Right lung (tissue), 10 donors: ENCODE measurements at places on chromosomes 5 and 9.
A peak's percentile ranks its signal among the peaks of the same experiment; 100 is the strongest.

- no peak for DNase-seq
These were observed 166.4 kb downstream of the GADD45G start for GRCh38 chr9:89771205-89771604.

- no peak for DNase-seq
These were observed 2.3 kb upstream of the INIP start for GRCh38 chr9:112720113-112720780.

DNA sequence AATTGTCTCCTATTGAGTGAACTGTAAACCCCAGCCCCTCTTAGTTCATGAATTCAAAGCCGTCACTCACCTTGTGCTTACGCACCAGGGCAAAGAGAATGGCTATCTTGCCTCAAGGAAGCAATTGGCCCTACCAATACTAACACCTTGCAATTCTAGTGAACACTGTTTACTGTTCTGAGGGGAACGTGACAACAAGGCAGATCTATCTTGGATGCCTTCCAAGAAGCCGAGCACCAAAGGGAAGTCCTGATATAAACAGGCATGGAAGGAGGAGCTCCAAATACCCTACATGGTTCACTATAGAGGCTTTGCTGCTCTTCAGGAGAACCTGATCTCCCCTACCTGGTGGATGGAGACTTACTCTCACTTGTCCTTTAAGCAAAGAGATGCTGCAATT is 1.7 kb upstream of the PLPPR1 start:
- DNase-seq: no peak

GRCh38 chr9:68741704-68742332 is 36.8 kb downstream of the PIP5K1B start:
- no peak for DNase-seq

- DNase-seq: no peak
These were observed 69.0 kb upstream of the SLC12A2 start for GRCh38 chr5:128014578-128014977.

GRCh38 chr5:848671-849111 is 2.1 kb downstream of the ZDHHC11 start:
- no peak for DNase-seq

GRCh38 chr5:60997721-60998120 is 52.7 kb downstream of the NDUFAF2 start:
- DNase-seq: no peak

GRCh38 chr9:33517373-33517772 is 6.7 kb upstream of the ANKRD18B start:
- DNase-seq: no peak

- DNase-seq: no peak
These were observed 181.4 kb downstream of the GDNF start for GRCh38 chr5:37658440-37658839.

DNA sequence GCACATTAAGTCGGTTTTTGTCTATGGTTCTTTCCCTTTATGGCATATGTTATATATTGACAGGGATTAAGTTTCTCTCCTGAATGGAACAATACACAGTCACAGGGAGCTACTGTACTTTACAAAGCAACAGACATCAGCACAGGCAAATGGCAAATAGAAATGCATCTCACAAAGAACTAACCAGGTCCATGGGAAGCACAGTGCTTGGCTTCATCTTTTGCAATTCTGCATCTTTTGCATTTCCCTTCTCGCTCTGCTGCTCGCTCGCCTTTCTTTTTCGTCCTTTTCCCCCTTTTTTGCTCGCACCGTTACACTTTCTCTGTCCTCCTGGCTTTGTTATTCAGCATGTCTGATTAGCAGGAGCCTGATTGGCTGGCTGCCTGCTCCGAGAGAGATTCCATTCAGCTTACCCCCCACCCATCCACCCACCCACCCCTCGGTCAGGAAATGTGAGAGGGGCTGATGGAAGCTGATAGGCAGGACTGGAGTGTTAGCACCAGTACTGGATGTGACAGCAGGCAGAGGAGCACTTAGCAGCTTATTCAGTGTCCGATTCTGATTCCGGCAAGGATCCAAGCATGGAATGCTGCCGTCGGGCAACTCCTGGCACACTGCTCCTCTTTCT is at the start of gene ADAMTSL1:
Gene ADAMTSL1 (plus strand): TSS at position 502 of the 628 bp plus-strand sequence. CDS start 80 bp downstream, at position 582.
- peak; percentile 22 for DNase-seq

GRCh38 chr5:137627706-137628105 is 108.2 kb downstream of the KLHL3 start:
- no peak for DNase-seq

- DNase-seq: peak; percentile 83
These were observed 82.7 kb downstream of the C9orf152 start for GRCh38 chr9:110125207-110125751.

- DNase-seq: no peak
These were observed 34.5 kb downstream of the KCTD16 start for GRCh38 chr5:144205141-144205551.

GRCh38 chr9:119697996-119698395 is 328.8 kb upstream of the BRINP1 start:
- no peak for DNase-seq

GRCh38 chr5:84113246-84114105 is 271.2 kb downstream of the EDIL3 start:
- no peak for DNase-seq

GRCh38 chr9:33135470-33135958 is 31.6 kb downstream of the B4GALT1 start:
- no peak for DNase-seq

DNA sequence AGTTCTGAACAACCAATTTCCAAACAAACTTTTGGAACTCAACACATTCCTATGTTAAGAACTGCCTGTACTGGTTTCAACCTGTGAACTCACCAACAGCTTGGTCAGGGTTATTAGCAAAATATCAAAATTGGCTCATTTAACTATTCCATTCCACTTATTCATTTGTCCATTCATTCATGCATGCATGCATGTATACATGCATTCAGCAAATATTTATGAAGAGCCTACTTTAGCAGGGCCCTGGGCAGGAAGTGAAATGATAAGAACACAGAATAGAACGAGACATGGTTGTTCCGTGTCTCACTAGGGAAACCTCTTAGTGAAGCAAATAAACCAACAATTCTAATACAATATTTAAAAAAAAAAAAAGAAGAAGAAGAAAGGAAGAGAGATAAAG is 107.4 kb downstream of the GLIS3 start:
- DNase-seq: no peak

GRCh38 chr9:75238311-75238976 is 150.1 kb downstream of the OSTF1 start:
- DNase-seq: peak; percentile 58

GRCh38 chr5:133739181-133739780 is 126.9 kb upstream of the FSTL4 start:
- DNase-seq: no peak

DNA sequence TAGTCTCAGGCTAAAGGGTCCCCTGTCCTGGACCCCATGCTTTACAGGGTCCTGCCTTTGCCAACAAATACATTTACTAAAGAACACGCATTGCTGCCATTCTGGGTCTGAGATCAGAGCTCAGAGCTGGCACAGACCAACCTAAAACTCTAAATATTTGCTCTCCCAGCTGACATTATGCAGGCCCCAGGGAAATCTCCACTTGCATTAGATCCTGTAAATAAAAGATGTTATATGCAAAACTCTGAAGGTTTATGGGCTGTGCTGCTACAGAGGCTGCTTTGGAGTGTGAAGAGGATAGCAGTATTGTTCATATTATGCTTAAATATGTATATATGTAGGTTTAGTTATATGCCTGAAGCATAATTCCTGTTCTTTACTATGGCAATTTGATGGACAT is 35.9 kb upstream of the RANBP3L start:
- DNase-seq: no peak

DNA sequence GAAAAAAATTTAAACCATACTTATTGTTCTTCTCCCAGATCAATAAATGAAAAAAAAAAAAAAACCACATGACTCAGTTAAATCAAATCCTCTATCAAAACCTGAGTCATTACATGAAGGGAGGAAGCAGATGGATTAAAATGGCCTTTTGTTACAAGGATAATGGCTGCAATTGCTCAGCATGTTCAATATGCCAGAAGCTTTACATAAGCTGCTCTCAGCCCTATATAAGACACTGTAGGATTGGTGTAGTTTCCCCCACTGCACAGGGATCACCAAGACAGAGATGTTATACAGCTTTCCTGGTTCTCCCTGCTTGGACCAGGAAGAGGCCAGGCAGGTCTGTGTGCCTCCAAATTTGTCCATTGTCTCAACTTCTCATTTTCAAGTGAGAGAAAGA is 101.6 kb upstream of the MAP1B start:
- DNase-seq: no peak

DNA sequence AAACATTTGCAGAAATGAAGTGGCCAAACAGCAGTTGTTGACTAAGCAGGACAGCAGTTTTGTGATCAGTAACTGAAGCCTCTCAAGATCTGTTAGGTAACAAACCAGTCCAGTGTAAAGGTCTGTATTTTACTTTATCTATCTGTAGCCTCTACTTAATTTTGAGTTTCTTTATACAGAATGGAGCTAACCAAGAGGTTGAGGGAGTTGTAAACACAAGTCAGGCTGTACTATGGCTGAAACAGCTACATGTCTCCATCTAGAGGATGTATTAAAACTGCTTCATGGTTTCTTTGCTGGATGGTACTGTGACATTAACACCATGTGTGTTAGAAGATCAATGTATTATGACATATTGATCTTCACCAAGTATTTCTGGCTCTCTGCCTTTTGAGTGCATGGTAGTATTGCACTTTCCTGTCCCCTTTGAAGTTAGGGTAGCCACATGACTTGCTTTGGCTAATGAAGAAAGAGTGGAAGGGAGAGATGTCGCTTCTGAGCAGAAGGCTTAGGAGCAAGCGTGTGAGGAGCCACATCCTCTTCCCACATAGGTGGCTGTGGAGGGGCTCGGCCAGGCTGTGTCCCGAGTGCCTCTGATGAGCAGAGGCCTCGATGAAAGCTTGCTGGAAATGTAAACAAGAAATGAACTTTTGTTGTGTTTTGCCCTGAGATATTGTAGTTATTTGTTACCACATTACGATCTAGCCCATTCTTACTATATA is 105.6 kb upstream of the PCA3 start:
- DNase-seq: peak; percentile 58

- DNase-seq: no peak
These were observed 97.2 kb upstream of the BASP1 start for GRCh38 chr5:17120209-17120608.

GRCh38 chr9:76761448-76761847 is 2.8 kb upstream of the PCA3 start:
- DNase-seq: no peak

DNA sequence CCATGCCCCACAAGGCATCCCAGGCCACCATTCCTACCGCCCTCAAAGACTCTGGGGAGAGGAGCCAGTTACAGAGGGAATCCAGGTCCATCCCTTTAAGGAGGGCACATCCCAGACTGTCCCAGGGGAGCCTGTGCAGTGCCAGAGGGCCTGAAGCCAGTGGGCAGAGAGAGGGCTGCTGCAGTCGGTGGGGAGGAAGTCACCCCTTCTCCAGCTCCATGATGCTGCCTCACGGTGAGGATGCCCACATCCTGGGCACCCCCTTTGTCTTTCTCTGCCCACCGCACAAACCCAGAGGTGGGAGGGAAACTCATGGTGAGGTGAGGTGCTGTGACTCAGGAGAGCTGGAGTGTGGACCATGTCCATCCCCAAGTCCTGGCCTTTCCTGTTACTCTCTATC is 26.2 kb upstream of the ANKRD33B start:
- DNase-seq: no peak

- peak; percentile 54 for DNase-seq
These were observed 372.2 kb downstream of the TMEM232 start for GRCh38 chr5:110354311-110354710.

DNA sequence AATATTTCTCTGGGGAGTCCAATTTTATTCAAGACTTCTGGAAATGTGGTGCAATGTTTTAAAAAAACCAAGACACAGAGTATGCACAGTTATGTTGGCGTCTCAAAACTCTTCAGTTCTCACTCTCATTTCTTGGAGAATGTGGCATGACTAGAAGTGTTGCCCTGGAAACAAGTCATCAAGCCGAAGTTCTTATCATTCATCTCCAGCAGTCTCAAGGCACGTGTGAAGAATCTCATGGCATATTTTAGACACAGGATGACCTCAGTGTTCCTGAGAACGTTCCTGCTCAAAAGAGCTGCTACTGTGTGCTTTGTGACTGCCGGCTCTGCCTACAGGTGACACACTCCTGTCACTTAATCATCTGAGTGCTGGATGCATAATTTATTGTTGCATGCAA is 147.4 kb upstream of the IRX4 start:
- no peak for DNase-seq

- no peak for DNase-seq
These were observed 56.9 kb upstream of the STXBP1 start for GRCh38 chr9:127554966-127555839.

- DNase-seq: peak; percentile 6
These were observed 44.5 kb downstream of the AMBP start for GRCh38 chr9:114033397-114034103.

DNA sequence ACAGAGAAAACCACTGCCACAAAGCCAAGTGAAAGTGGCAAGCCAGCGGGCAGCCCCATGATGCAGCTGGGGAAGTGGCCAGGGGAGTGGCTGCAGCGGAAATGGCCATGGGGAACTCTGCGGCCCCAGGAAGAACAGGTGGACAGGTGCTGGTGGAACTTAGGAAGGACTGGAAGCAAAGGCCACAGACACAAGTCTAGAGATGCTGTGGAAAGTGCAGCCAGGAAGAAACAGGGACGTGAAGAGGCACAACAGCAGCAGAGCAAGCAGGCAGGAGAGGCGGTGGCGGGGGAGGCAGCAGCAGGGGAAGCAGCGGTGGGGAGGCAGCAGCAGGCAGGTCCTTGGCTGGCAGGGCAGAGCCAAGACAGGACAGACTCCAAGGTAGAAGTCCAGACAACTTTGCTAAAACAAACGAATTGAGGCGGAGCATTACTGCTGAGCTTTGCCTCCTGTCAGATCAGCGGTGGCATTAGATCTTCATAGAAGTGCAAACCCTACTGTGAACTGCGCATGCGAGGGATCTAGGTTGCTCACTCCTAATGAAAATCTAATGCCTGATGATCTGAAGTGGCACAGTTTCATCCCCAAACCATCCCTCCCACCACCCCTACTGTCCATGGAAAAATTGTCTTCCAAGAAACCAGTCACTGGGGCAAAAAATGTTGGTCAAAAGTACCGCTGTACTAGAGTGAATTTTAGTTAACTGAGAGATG is 11.8 kb downstream of the SURF6 start:
- no peak for DNase-seq

- peak; percentile 87 for DNase-seq
These were observed 75.8 kb upstream of the SARDH start for GRCh38 chr9:133813749-133814585.

DNA sequence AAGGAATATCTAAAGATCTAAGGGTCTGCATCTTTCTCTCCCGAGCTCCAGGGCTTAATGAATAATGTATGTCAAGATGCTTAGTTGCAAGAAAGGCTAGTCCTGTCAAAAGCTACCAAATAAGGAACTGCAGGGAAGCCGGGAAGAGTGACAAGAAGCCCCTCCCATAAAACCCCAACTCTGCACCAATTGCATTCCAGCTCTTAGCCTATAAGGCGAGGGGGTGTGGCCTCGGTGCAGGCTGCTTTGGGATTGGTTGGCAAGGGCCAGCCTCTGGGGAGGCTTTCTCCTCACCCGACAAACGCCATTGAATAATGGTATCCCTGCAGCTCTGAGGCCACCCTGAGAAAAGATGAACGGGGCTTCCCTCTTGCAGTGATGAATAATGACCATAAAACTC is 416.9 kb downstream of the RAB3C start:
- DNase-seq: no peak
